ENCODE measurements at places on chromosomes 2 and 18.

- DNase-seq: no peak
Observed at GRCh38 chr2:110746586-110747521, 14.5 kb downstream of the ACOXL start.

DNA sequence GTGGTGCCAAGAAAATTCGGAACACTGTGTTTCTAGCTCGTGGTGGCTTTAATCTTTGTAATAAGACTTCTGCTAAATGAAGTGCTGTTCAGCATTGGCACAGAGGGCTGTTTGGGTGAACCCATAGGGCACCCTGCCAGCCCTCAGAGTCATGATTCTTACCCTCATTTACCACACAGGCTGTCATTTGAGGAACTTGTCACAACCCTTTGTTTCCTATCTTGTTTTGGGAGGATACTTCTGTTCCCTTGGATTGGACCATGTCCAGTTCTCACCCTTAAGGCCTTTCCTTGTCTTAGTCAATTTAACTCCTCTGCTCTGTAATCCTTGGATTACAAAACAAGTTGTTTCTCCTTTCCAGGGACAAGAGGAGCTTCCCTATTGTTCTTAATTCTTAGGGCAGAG, 225.7 kb downstream of the MTX2 start:
- no peak for DNase-seq

GRCh38 chr2:112917856-112918255, 6.9 kb downstream of the IL37 start:
- no peak for DNase-seq

DNA sequence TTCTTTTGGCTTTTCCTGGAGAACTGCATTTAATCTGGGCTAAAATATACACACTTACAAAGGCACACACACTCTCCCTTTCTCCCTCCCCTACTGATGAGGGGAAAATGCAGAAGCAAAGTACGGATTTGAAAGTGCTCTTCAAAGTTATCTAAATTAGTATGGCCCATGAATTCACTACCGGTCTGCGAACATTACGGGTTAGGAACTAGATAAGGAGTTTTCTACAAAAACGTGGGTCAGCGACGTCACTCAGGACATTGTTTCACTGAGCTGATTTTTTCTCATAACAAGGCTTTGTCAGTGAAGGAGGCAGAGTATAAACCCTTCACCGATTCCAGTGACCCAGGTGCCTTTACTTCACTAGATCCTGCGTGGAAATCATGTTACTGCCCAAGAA, 47.3 kb downstream of the COA5 start:
- no peak for DNase-seq

GRCh38 chr2:126831234-126832005, 67.3 kb upstream of the TEX51 start:
- DNase-seq: no peak

DNA sequence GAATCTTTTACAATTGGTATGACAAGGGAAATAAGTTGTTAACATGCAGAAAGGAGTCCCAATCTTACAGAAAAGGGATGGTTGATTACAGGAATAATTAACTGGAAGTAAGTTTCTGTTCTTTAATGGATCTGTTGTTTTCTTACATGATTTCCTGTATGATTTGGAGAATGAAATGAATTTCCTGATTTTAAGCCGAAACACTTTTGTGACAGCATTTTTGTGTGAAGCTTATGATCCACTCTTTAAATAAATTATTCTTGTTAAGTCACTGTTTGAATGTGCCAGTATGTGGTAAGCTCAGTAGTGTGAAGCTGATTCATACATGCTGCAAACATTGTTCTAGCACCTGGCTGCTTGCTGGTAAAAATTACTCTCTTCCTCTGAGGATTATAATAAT, 516.2 kb downstream of the DCDC2C start:
- no peak for DNase-seq

DNA sequence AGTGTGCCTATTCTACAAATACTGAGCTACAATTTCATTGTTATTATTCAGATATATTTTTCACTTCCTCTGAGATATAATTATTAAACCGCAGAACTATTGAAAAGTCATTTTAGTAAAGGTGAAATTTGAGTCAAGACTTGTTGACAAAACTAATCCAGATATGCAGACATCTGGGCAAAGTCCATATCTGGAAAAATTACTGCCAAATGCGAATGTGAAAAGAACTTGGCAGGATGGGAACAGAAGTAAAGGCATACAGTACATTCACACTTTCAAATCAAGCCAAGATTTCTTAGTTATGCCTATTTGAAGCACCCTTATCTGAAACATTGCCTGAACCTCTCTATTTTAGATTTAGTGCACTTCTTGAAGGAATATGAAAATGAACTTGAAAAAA, 923.6 kb downstream of the CCDC85A start:
- no peak for DNase-seq

DNA sequence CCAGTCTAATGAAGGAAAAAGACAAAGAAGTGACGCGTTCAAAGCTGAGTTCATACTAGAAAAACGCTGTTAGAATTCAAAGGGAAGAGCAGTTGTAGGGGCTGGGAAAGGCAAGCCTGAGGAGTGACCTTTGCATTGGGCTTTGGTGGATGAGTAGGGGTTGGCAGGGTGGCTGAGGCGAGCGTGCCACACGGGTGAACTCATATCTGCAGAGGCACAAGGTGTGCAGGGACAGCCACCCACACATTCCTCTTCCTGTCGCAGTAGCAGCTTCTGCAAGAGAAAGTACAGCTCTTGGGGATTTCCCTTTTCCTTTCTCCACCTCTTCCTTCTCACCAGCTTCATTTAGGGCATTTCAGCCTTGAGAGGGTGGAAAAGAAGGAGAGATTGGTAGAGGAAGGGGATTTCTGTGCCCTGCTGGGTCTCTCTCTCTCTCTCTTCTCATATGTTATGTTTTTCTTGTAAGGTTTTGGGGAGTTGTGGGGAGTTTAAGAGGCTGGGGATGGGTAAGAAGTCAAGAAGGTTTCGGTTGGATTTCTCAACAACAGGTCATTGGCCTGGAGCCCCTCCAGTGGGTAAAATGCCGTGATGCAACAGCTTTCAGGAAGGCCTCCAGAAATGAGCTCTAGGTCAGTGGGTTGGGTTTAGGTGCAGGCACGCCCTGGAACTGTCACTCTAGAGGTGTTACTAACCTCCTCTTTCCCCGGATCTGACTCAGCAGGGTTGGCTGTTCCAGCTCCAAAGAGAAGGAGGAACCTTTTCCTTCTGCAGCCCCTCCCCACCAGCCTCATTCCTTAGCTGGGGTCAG, 40.1 kb downstream of the ODC1 start:
- DNase-seq: no peak

DNA sequence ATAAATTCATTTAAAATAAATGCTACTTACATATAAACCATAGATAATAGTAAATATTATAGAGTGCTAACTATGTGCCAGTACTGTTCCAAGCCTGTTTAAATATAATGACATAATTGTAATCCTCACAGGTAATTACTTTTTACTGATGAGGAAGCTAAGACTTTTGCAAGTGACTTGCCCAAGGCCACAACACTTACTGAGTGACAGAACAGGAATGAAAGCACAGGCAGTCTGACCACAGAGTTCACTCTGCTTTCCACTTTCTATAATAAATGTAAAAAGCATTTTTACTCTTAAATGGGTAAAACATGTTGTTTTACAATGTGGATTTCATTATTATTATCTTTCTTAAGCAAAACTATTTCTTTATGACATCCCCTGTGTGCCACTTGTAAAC, 537.8 kb upstream of the SLC39A10 start:
- no peak for DNase-seq

DNA sequence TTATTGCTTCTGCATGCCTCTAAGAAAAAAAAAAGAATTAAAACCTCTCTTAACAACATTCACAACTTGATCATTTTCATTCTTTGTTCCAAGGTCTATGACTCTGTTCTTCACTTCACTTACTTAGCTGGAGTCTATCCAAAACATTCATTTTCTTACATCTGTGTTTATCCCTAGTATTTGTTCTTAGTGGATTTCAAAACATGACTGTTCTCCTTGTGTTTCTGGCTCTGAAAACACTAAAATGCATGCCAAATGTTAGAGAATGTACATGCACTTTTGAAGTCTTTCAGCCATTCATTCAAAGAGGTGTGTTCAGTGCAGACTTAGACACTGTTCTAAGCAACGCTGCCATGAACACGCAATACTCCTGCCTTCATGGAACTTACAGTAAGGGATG, 138.8 kb downstream of the CNTNAP5 start:
- DNase-seq: no peak
